ENCODE measurements at places on chromosomes 16 and 17.

DNA sequence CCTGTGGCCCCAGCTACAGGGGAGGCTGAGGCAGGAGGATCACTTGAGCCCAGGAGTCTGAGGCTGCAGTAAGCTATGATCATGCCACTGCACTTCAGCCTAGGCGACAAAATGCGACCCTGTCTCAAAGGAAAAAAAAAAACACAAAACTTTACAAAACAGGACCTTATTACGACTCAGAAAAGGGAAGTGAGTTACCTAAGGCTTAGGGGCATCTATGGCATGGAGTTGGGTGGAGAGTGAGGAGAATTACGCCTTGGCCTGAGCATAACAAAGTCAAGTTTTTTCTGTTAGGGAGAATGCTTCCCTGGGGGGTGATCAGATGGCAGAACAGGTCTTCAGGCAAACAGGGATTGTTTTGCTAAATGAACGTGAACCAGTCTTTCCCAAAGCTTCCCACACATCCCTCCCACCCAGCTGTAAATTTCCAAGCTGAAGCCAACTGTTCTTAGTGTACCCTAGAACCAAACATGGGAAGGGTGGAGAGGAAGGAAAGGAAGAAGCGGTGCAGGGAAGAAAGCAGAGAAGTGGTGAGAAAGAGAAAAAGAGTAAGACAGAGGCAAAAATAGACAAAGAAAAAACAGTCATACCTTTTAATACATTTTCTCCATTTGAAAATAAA is 24.6 kb upstream of the TNRC6C start:
- DNase-seq, result no peak

DNA sequence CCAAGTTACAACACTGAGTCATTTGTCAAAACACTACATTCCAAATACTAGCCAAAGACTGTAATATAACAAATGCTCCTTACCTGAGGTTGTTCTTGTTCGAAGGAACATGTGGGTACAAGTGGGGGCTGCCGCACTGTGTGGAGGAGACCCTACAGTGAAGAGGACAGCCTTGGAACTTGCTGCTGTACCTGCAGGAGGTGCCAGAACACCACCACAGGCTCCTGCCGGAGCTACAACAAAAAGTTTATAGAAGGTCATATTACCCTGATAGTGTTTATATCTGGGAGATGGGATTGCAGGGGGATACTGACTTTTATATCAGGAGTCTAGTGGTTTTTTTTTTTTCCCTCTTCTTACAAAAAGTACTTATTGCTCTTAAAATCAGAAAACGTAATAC is 37.8 kb upstream of the ALDH3A1 start:
- DNase-seq, result no peak

GRCh38 chr17:57601143-57601735 is 143.9 kb downstream of the CCDC182 start:
- DNase-seq, result no peak

DNA sequence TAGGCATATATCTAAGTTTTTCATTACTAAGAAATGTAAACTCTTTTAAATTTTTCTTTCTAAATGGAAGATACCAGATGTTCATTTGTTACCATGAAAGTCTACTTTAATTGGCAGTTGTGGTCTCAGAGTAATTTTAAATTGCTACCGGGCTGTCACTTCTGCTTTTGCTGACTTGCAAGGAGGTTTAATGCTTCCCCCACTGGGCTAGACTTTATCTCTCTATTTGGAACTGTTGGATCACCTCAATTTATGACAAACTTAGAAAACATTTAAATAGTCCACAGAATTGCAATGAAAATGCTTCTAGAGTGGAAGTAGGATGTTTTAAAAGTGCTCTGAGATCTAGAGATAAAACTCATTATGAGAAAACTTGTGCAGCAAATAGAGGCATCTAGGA is 479.8 kb upstream of the GOT2 start:
- no peak for DNase-seq

GRCh38 chr17:65656390-65657250 is 95.2 kb upstream of the AXIN2 start:
- DNase-seq, result no peak

GRCh38 chr17:55668312-55668920 is 54.2 kb downstream of the TMEM100 start:
- DNase-seq, result no peak

DNA sequence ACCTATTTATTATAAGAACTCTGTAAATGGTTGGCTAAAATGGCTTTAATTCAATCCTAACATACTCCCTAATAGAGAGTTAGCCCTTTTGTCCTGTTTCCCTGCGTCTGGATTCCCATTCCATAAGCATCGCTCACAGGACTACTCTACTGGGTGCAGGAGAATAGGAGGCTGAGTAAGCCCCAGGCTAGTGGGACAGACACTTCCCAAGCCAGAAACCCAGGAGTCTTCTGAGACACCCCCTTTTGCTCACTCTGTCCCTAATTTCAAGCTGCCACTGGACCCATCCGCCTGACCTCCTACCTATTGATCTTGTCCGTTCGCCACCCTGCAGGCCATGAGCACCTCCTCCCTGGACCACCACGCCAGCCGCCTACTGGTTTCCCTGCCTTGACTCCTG is 16.7 kb upstream of the TOB1 start:
- DNase-seq, result no peak

DNA sequence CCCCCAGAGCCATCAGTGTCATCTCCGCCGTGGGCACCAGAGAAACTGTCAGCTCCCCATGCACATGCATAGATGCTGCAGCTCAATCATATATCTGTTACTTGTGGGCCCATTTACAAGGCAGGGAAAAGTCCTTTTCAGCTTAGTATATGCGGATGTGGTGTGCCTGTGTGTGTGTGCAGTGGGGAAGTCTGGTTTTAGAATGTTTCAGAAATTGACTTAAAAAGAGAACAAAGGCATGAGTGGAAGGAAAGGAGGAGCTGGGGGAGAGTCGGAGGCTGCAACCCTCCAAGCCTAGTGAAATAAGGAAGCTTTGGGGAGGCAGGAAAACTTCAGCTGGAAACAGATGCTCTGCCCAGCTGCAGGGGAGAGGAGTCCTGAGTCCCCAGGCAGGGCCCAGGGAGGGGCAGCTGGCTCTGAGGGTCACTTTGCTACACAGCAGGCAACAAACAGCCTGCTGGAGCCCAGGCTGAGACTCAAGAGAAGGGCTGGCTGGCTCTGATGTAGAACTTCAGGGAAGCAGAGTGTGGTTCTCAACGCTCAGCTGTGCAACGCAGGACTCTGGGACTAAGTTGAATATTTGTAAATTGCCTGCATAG is 11.1 kb upstream of the CD300LD start:
- DNase-seq, result no peak

- DNase-seq, result no peak
Observed at GRCh38 chr17:74768069-74768762, 7.9 kb downstream of the NAT9 start.

DNA sequence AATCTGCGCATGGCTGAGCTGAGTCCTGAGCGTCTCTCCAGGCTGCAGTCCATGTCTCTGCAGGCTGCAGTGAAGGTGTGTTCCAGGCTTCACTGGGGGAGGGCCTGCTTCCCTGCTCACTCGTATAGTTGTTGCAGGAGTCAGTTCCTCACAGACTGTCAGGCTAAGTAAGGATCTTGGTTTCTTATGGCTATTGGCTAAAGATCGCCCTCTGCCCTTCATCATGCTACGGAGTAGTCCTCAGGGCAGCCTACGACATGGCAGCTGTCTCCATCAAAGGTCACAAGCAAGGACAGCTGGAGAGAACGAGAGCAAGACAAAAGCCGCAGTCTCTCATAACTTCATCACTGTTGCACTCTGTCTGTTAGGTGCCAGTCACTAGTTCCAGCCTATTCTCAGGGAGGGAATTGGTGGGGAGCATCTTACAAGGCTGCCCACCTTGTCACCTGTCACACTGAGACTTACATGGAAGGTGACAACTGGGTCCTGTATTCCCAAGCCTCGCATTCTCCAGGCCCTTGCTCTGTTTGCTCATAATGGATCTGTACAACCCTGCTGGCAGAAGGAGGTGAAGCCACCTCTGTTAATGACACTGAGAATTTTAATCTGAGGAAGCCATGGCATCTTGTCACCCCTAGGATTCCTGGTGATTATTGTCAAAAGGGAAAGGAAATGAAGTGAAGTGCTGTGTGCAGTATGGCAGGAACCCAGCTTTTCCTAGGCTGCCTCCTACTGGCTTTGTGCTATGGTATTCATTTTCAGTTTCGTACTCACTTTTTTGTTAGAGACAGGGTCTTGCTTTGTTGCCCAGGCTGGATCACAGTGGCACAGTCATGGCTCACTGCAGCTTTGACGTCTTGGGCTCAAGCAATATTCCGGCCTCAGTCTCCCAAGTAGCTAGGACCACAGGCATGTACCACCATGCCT is 43.4 kb downstream of the MFSD11 start:
- no peak for DNase-seq

DNA sequence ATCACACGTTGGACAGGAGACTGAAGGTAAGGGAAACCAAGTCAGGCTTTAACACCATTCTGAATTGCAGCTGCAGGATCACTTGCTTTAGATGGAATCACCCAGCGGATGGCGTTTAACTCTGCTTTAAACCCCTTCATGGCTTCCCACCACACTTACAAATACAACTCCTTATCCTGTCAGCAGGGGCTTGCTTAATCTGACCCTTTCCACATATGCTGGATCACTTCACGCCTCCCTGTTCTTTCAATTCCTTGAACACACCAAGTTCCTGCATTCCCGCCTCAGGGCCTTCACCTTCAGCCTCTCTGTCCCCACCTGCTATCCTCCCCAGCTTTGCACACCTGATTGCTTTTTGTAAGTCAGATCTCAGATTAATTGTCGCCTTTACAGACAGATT is 442.2 kb downstream of the MAF start:
- no peak for DNase-seq

GRCh38 chr16:57007050-57007449 is 17.7 kb downstream of the NLRC5 start:
- DNase-seq, result no peak

- no peak for DNase-seq
Observed at GRCh38 chr17:77959126-77959925, 823 bp downstream of the TNRC6C start.

DNA sequence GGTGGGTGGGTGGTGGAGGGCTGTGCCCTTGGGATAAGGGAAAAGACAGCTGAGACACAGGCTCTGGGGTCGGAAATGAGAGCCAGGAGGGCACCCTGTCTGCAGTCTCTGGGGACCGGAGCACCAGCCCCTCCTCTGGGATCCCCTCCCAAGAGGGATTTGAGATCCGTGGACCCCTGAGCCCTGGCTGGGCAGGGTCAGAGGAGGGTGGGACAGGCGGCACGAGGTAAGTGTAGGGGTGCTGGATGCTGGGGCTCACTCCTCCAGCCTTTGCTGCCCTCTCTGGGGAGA is 425 bp downstream of the SGSH start:
- no peak for DNase-seq

- no peak for DNase-seq
Observed at GRCh38 chr17:78144147-78144719, 2.0 kb upstream of the C17orf99 start.

DNA sequence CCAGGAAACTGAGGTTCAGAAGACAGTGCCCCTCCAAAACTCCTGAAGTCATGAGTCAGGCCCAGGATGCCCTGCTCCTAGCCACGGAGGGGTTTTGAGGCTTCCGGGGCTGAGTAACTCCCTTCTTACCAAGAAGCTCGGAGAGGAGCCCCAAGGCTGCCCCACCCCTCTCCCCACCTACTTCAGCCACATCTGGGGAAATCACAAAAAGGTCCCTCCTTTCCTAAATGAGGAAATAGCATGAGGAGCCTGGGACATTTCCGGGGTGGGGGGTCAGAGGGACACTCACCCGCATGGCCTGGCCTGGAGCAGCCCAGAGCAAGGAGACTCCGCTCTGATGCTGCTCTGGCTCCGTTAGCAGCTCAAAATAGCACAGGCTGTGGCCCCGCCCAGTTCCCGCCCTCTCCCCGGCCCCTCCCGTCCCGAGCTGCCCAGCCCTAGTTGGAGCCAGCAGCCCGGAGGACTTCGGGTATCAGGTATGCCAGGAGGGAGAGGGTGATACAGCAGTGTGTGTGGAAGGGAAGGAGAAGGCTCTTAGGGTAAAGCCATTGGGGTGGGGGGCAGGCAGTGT is 40.1 kb downstream of the MYO18A start:
- no peak for DNase-seq

- no peak for DNase-seq
Observed at GRCh38 chr16:46627746-46628145, 6.6 kb upstream of the SHCBP1 start.

DNA sequence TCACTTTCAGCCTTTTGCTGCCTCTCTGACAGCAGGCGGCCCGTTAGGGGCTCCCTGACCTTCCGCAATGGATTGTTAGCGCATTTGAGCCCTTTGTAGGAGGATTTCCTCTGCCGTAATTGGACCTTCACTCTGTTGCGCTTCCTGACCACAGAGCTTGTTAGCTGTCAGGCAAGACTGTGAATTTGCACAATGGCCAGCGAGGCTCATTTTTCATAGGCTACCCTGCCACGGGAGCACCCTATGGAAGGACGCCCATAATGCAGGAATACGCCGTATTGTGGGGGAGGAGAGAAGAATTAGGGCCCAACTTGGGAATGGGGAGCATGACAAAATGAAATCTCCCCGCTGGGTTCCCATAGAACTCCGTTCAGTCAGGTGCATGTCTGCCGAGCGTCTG is 205.2 kb upstream of the NLRP1 start:
- DNase-seq, result no peak

GRCh38 chr17:63751806-63752205 is 10.2 kb upstream of the STRADA start:
- no peak for DNase-seq

DNA sequence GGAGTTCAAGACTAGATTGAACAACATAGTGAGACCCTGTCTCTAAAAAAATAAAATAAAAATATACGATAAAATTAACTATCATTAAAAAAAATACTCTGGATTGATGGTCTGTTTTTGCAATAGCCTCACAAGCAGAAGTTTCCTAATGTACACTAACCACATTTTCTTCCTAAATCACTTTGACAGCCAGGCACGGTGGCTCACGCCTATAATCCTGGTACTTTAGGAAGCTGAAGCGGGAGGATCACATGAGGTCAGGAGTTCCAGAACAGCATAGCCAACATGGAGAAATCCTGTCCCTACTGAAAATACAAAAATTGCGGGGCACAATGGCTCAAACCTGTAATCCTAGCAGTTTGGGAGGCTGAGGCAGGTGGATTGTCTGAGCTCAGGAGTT is 64.7 kb downstream of the HELZ start:
- no peak for DNase-seq

DNA sequence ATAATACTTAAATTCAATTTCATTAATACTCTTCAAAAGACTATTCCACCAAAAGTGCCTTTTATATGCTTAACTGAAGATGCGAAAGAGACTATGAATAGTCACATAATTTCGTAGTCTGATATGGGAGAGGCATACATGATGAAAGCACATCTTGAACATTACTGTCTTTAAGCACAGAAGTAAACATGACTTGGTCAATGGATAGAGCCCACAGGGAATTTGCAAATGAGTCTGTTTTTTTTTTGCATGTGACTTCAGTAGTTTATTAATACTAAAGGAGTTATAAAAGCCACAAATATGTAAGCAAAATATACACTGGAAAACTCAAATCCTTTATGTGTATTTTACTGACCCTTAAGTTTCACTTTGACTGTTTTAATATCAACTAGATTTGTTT is 15.9 kb downstream of the ADPRM start:
- DNase-seq, result no peak

- no peak for DNase-seq
Observed at GRCh38 chr16:17382949-17383863, 87.6 kb downstream of the XYLT1 start.
